ENCODE measurements at places on chromosomes 7 and 10. TPM values are rescaled to one million over a fixed set of nuclear protein-coding genes. Genes with fewer than 3 reads are reported as not detected.

The GHITM gene
- 129 TPM for total RNA-seq

The WDR91 gene
- 19.3 TPM for total RNA-seq

The GNAT3 gene
- not detected for total RNA-seq

The SLC25A13 gene
- total RNA-seq: 34.1 TPM

The CYP26C1 gene
- not detected for total RNA-seq

The UPK3B gene
- 7.3 TPM for total RNA-seq

The VGF gene
- not detected for total RNA-seq

The OR2A12 gene
- total RNA-seq: not detected

The UBE2D1 gene
- 16.4 TPM for total RNA-seq

The NRG3 gene
- total RNA-seq: not detected

GRCh38 chr7:115078386-115078785 is 156.5 kb downstream of the MDFIC start:
- no peak for DNase-seq

DNA sequence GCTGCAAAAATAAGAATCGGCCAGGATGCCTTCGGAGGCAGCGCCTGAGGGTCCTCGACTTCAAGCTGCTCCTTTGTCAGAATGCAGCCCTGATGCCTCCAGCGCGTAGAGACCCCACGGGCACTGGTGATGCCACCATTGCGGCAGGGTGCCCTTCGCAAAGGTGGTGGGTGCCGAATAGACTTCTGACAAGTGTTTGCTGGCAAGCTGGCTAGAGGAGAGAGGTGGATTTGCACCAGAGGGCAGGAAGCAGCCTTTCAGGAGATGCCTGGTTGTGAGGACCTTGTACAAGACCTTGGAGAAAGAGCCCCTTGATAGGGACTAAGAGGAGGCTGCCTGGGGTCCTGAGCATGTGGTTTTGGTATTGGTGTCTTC is 103.2 kb upstream of the PPIF start:
- DNase-seq: no peak

DNA sequence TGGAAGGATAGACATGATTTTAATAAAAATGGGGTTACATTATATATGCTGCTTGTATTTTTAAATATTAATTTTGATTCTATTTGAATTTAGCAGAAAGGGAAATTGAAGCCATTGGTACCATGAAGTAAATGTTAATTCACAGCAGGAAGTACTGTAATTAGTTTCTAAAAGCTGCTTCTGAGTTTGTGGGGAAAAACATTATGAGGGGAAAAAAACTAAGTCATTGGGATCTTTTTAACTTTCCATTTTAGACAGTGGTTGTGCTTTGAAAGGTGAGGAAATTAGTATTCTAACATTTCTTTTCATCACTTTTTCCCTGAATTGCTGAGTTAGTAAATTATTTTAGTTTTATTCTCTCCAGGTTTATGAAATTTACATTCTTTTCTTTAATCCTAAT is 41.0 kb downstream of the LCOR start:
- no peak for DNase-seq

- no peak for DNase-seq
These were observed 186.2 kb downstream of the LRMDA start for GRCh38 chr10:75617485-75618155.

GRCh38 chr7:24896031-24896501 is 83.9 kb downstream of the OSBPL3 start:
- no peak for DNase-seq

- DNase-seq: no peak
These were observed 1226.7 kb upstream of the LRRN3 start for GRCh38 chr7:109864230-109864629.

- DNase-seq: no peak
These were observed 5.1 kb upstream of the PCGF6 start for GRCh38 chr10:103355906-103356599.

DNA sequence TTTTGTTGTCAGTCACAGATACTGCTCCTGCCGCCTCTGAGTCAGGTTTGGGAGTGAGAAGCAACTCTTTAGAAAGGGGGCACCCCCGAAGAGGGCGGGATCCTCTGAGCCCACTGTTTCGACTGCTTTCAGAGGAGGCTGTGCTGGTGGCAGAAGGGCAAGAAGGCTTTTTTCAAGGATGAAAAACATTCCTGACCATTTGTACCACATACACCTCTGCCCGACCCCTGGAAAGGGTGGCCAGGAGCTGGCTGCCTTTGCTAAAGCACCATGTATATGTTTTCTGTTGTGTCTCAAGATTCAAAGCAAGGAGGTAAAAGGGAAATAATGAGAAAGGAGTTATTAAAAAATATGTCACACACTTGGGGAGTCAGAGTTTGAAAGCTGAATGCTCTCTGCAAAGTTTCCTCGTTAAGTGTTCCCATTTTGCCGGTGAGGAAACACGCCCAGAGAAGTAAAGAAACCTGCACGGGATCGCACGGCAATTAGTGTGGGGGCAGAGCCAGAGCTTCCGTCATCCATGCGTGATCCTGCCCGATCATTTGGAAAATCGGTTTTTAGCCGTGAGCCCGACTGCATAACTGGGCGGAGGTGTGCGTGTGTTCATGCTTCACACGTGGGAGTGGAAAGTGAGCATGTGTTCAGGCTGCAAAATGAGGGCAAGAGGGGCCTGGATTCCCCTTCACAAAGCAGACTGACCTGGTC is 163.2 kb downstream of the ADAM12 start:
- DNase-seq: no peak

- DNase-seq: no peak
These were observed 113.2 kb downstream of the CDK6 start for GRCh38 chr7:92723205-92723604.

GRCh38 chr10:84531396-84531795 is 203.0 kb downstream of the CCSER2 start:
- no peak for DNase-seq

GRCh38 chr7:19674266-19674960 is 34.4 kb downstream of the POLR1F start:
- DNase-seq: no peak

DNA sequence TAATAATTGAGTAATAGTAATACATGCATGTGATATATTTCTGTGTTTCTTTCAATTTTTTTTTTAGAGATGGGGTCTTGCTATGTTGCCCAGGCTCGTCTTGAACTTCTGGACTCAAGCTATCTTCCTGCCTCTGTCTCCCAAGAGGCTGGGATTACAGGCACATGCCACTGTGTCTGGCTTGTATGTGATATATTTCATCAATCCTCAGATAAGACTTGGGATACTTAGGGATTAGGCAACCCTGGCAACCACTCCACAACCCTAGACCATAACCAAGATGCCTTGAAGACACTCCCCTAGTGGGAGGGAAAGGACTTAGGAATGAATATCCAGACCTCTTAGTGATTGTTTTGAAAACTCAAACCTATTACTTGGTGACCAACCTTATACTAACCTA is 154.8 kb downstream of the CCDC3 start:
- DNase-seq: peak; percentile 28

DNA sequence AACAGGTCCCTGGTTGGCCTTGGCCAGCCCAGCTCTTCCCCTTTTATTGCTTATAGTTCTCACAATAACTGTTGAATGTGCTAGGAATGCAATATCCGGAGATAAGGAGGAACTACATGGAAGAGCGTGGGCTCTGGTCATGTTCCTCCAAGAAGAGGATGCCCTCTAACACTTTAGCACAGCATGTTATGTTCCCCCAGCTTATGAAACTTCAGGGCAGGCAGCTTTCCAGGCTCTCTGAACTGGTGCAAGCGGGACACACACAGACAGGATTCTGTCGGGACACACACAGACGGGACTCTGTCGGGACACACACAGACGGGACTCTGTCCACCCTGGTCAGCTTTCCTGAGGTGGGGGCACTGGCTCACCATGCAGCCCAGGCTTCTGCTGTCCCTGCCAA is 141.6 kb downstream of the PKD1L1 start:
- DNase-seq: peak; percentile 60

DNA sequence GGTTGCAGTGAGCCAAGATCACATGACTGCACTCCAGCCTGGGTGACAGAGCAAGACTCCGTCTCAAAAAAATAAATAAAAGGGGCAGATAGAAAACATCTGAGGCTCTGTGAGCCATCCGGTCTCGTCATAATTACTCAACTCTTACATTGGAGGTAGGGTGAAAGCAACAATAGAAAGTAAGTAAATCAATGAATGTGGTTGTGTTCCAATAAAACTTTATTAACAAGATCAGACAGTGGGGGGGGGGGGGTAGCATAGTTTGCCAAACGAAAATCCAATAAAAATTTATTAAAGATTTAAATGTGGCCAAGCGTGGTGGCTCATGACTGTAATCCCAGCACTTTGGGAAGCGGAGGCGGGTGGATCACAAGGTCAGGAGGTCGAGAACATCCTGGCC is 2.8 kb upstream of the ZFAND4 start:
- DNase-seq: no peak

DNA sequence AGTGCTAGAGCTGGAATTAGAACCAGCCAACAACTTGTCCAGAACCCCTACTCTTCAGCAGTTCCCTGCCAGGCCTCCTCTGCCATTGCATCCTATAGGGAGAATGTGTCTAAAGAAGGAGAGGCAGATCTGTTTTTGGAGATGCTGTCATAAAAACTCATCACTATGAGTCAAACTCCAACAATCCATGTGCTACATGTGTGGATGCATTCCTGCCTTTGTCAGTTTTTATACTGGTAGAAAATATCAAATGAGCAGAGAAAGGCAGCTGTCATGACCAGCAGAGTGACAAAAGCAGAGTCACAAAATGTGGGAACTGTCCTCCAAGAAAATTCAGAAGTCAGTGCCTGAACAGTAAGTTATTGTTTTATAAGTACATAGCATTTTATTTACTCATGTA is 93.0 kb downstream of the ABLIM1 start:
- DNase-seq: no peak

GRCh38 chr7:23438171-23438570 is 32.1 kb downstream of the IGF2BP3 start:
- no peak for DNase-seq

DNA sequence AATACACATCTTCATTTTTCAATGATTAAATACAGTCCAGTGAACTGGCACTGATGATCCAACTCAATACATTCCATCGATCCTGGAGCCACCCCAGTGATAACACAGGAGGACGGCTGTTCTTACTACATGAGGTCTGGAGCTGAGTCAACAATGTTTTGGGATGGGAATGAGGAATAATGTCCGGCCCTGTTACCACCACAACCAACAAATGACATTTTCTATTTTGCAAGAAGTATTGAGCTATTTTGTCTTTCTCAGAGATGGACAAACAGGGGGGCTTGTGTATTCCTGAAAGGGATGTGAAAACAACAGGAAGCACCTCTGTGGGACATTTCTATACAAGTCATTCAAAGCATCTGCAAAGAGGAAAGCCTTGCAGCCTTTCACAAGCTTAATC is 249.2 kb downstream of the PARD3 start:
- no peak for DNase-seq

DNA sequence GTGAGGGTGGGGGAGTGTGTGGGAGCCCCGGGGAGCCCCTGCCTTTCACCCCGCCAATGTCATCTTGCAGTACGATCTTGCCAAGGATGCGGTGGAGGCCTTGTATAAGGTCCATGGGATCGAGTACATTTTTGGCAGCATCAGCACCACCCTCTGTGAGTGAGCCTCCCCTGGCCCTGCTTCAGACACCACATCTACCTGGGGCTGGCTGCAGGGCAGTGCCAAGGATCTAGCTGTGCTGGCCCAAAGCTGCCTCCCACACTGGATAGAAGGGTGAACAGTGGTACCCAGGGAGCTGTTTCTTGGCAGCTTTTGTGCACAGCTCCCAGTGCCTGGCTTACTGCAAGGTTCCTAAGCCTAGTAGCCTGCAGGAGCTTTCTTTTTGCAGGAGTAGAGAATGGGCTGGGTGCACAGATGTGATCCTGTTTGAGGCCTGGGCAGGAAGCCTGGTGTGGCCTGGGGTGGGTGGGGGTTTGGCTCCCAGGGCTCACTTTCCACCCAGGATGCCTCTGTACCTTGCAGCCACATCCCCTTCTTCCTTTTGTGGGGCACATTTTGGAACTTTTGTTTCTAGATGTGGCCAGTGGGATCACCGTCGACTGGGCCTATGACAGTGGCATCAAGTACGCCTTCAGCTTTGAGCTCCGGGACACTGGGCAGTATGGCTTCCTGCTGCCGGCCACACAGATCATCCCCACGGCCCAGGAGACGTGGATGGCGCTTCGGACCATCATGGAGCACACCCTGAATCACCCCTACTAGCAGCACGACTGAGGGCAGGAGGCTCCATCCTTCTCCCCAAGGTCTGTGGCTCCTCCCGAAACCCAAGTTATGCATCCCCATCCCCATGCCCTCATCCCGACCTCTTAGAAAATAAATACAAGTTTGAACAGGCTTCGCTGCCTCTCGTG is 12.2 kb upstream of the CPA1 start:
- DNase-seq: no peak

- no peak for DNase-seq
These were observed 34.6 kb downstream of the VTI1A start for GRCh38 chr10:112481602-112482001.

- no peak for DNase-seq
These were observed 172.3 kb downstream of the MDFIC start for GRCh38 chr7:115094163-115094562.

- DNase-seq: no peak
These were observed 2.9 kb downstream of the LAT2 start for GRCh38 chr7:74212661-74213060.

GRCh38 chr10:122152544-122152943 is 118.6 kb upstream of the BTBD16 start:
- peak; percentile 54 for DNase-seq

GRCh38 chr10:125089469-125089868 is 70.9 kb downstream of the CTBP2 start:
- no peak for DNase-seq

DNA sequence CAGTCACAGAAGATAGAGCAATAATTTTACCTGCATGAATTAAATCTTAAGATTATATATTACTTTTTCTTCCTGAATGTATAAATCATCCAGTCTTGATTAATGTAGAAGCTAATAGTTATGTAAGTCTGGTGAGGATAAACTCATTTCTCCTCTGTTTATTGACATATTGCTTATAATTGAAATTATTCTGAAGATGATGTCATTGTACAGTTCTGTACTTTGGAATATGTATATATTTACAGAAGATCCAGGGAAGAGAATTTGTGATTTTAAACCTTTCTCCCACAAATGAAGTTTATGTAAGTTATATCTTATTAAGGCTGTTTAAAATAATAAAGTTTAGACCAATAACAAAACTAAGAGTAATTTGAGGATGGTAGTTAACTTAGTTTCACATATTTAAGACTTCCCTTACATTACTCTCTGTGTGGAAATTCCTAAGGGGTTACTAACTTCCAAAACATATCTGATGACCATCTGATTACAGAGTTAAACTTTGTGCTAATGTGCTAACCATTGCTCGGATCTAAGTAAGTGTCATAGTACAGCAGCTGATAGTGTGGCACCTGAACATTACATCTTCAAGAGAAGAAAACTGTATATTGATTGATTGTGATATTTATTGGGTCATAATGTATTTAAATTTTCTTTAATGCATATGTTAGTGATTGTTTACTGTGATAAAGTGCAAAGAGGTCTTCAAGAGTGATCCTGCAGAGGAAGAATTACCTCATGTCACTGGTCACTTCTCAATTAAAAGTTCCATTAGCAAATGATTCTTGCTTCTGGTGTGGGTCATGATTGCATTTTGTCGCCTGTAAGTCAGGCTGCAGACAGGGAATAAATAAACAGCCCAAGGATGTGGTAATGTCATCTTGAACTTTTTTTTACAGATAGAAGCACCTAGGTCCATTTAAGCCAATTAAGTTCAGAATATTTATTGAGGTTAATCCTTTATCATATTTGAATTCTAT is 96.9 kb downstream of the UBE3C start:
- no peak for DNase-seq

Data from uterus (tissue), 4 donors.